ENCODE measurements at places on chromosomes 4 and X. TPM values are rescaled to one million over a fixed set of nuclear protein-coding genes. Genes with fewer than 3 reads are reported as not detected.

SORBS2 gene
- not detected for total RNA-seq

GPAT3 gene
- total RNA-seq: 6.1 TPM

C4orf54 gene
- not detected for total RNA-seq

ING2 gene
- total RNA-seq: 11.7 TPM

RFC1 gene
- total RNA-seq: 54.6 TPM

VCX3A gene
- not detected for total RNA-seq

SCFD2 gene
- total RNA-seq: 14.8 TPM

TRIM61 gene
- total RNA-seq: 2.1 TPM

HSD17B13 gene
- 1.5 TPM for total RNA-seq

- DNase-seq: no peak
- no peak overlapping the region for H3K27ac ChIP-seq
- no peak overlapping the region for H3K4me3 ChIP-seq
- H3K36me3 ChIP-seq: no peaks in the 10 kb centered on the region
- peaks cover 44% of the 10 kb centered on the region for H3K27me3 ChIP-seq
Measured at GRCh38 chr4:18069810-18070209, 48.3 kb upstream of the LCORL start.

DNA sequence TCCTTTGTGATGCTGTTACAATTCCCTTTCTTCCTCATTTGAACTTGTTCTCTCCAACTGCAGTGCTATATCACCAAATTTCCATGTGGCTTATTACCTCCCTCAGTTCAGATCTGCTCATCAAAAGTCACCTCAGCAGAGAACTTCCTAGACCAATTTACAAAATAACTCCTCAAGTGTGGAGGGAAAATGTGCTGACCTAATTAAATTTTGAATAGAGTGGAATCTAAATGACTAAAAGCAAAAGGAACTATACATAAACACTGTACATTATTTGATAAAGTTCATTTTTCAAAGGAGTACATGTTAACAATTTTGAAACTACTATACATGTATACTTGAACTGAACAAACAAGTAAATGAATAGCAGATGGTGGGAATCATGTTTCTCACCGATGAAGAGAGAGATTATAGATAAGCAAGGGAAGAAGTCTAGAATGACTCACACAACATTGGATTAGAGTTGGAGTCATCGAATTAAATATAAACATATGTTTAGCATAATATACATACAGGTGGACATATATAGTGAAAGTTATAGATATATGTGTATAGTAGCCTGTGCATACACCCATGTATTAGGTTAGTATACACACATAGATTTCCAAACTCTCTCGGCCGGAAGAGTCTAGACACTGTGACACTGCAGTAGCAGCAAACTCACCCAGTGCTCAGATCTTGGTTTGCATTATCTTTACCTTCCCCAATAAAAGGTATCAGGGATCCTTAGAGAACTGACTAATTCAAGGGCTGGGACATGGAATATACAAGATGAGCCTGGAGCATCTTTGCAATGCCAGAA lies 318.7 kb downstream of the PCDH18 start:
- H3K4me3 ChIP-seq: no peak overlapping the region
- no peak for DNase-seq
- no peaks in the 10 kb centered on the region for H3K27me3 ChIP-seq
- no peaks in the 10 kb centered on the region for H3K36me3 ChIP-seq
- H3K27ac ChIP-seq: no peak overlapping the region

DNA sequence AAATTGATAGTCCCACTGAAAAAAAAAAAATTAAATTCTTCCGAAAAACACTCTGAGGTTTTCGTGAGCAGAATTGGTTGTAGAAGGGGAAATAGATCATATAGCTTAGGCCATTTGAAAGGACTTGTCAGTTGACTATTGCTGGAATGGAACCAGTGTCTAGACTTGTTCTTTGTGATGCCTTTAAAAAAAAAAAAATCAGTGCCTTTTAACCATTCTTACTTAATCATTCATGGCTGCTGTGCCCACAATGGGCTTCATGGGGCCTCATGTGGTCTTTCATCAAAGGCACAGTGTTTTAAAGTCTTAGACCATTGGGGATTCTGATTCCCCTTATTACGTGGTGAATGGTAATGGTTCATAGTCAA lies 139.3 kb downstream of the AFF1 start:
- peaks cover 36% of the 10 kb centered on the region for H3K4me1 ChIP-seq
- H3K36me3 ChIP-seq: no peaks in the 10 kb centered on the region
- H3K27me3 ChIP-seq: no peaks in the 10 kb centered on the region

- H3K4me1 ChIP-seq: no peaks in the 10 kb centered on the region
- H3K36me3 ChIP-seq: no peaks in the 10 kb centered on the region
- no peak overlapping the region for H3K27ac ChIP-seq
- no peaks in the 10 kb centered on the region for H3K27me3 ChIP-seq
- no peak for DNase-seq
Measured at GRCh38 chr4:98222306-98222705, 38.9 kb upstream of the RAP1GDS1 start.

GRCh38 chr4:6372649-6373525 lies 99.5 kb downstream of the PPP2R2C start:
- peaks cover 13% of the 10 kb centered on the region for H3K27me3 ChIP-seq
- no peaks in the 10 kb centered on the region for H3K36me3 ChIP-seq
- H3K4me1 ChIP-seq: no peaks in the 10 kb centered on the region
- DNase-seq: no peak
- no peak overlapping the region for H3K27ac ChIP-seq

DNA sequence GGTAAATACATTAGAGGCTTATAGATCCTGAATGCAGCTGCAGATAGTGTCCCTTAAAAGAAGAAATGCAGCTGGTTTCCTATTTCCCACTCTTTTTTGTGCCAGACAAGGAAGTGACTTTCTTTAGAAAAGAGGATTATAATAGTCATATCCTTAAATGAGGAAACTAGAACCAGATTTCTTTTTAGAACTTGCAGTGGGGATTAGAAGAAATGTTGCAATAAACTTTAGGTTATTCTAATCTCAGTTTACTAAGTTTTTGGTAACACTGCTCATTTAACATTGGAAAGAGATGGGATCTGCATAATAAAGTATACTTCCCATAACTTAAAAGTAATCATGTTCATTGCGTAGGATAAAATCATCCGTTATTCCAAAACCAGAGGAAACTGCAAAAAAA lies 101.9 kb downstream of the SLIT2 start:
- DNase-seq: no peak
- H3K27me3 ChIP-seq: no peaks in the 10 kb centered on the region
- H3K36me3 ChIP-seq: no peaks in the 10 kb centered on the region
- no peaks in the 10 kb centered on the region for H3K4me1 ChIP-seq

DNA sequence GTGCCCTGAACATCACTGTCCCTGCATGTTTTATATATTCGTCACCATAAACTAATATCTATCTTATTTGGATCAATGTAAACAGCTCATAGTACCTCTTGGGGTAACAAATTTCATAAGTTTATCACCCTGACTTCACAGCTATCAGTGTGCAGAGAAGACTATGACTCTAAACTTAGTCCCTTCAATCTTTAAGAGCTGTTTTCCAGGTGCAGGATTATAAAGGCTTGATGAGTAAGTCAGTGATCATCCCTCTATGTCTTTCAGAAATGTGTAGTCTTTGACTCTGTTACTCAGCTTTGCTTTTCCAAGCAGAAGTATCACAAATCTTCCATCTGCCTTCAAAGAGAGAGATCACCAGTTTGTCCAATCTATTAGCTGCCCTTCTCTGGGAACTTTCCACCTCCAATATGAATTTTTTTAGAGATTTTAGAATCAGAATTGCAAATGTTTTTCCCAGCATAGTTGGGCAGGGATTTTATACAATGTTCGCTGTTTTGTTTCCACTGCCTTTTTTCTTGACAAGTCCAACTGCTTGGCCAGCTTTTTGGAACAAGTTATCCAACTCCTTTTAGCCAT lies 45.1 kb upstream of the TSPAN7 start:
- no peaks in the 10 kb centered on the region for H3K4me1 ChIP-seq
- H3K4me3 ChIP-seq: no peak overlapping the region
- no peaks in the 10 kb centered on the region for H3K36me3 ChIP-seq
- H3K27me3 ChIP-seq: no peaks in the 10 kb centered on the region

DNA sequence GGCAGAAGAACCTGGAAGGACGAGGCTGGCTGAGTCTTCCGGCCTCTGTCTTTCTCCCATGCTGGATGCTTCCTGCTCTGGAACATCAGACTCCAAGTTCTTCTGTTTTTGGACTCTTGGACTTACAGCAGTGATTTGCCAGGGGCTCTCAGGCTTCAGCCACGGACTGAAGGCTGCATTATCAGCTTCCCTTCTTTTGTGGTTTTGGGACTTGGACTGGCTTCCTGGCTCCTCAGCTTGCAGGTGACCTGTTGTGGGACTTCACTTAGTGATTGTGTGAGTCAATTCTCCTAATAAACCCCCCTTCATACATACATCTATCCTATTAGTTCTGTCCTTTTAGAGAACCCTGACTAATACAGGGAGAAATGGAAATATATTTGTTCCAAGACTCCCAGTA lies 265.8 kb downstream of the PCDH18 start:
- no peaks in the 10 kb centered on the region for H3K27me3 ChIP-seq
- no peak for DNase-seq
- no peak overlapping the region for H3K4me3 ChIP-seq
- H3K4me1 ChIP-seq: no peaks in the 10 kb centered on the region

- no peak overlapping the region for H3K27ac ChIP-seq
- no peaks in the 10 kb centered on the region for H3K27me3 ChIP-seq
Measured at GRCh38 chr4:156778606-156779005, 193.0 kb downstream of the PDGFC start.

DNA sequence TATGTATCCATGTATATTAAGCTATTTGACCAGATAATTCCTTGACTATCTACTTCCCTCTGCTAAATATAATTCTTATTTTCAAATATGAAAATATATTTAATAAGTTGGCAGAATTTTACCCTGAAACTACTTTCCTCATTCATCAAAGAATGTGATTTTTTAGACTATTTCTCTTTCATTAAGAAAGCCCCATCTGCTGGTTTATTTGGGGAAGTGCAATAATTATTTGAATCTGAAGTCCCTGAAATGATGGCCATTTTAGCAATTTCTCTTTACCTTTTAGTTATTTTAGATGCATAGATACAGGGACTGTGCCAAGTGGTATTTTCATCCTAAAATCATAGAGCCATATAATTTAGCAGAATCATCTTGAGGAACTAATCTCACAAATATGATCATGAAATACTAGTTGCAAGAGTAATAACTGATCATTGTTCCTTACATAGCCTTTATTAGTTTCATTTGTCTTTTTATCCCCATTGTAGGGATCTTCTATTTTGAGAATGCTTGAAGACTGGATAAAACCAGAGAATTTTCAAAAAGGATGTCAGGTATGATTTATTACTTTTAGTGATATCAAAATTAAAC lies 39.0 kb downstream of the ENPEP start:
- H3K36me3 ChIP-seq: no peaks in the 10 kb centered on the region
- peak overlapping the region; percentile 89 for H3K4me3 ChIP-seq
- peaks cover 2% of the 10 kb centered on the region for H3K27me3 ChIP-seq
- H3K4me1 ChIP-seq: peaks cover 5% of the 10 kb centered on the region

DNA sequence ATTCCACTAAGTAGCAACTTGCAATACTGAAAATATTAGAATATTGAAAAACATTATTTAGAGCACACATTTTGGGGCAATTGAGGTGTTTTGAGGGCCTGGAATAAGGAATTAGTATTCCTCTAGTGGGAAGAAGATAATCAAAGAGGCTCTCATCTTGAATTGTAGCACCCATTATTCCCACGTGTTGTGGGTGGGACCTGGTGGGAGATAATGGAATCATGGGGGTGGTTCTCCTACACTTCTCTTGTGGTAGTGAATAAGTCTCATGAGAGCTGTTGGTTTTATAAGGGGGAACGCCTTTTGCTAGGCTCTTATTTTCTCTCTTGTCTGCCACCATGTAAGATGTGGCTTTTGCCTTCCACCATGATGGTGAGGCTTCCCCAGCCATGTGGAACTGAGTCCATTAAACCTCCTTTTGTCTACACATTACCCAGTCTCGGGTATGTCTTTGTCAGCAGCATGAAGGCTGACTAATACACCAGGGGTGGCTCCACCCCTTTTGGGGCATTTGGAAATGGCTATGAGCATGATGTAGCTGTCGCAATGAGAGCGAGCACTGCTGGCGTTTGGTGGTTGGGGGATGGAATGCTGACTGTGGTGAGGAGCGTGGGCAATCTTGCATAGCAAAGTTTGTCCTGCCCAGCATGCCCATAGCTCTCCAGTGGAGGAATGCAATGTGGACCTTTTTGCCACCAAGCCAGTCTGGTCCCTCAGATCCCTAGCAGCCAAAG lies 308.2 kb downstream of the FRMPD4 start:
- peaks cover 4% of the 10 kb centered on the region for H3K27me3 ChIP-seq
- no peak for DNase-seq
- no peak overlapping the region for H3K4me3 ChIP-seq
- no peaks in the 10 kb centered on the region for H3K4me1 ChIP-seq
- H3K27ac ChIP-seq: no peak overlapping the region

DNA sequence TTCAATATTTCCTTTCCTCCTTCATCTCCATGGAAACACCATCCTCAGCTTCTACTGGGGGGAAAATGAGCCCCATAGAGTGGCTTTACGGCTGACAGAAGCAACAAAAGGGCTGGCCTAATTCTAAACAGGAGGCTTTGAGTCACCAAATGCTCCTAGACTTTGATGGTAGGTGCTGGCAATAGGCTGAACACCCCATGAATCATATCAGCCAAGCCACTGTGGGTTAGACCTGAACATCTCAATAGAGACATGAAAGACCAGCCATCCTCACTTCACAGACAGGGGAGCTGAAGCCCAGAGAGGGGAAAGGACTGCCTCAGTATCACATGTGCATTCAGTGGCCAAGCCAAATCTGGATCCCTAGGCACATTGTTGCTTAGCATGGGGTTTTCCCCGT lies 107.6 kb downstream of the AMER1 start:
- no peak overlapping the region for H3K4me3 ChIP-seq
- no peaks in the 10 kb centered on the region for H3K36me3 ChIP-seq
- H3K4me1 ChIP-seq: no peaks in the 10 kb centered on the region
- DNase-seq: no peak
- H3K27me3 ChIP-seq: no peaks in the 10 kb centered on the region

GRCh38 chr4:46886711-46887110 lies 22.3 kb downstream of the COX7B2 start:
- no peak for DNase-seq
- H3K36me3 ChIP-seq: no peaks in the 10 kb centered on the region
- no peaks in the 10 kb centered on the region for H3K27me3 ChIP-seq
- no peak overlapping the region for H3K27ac ChIP-seq

DNA sequence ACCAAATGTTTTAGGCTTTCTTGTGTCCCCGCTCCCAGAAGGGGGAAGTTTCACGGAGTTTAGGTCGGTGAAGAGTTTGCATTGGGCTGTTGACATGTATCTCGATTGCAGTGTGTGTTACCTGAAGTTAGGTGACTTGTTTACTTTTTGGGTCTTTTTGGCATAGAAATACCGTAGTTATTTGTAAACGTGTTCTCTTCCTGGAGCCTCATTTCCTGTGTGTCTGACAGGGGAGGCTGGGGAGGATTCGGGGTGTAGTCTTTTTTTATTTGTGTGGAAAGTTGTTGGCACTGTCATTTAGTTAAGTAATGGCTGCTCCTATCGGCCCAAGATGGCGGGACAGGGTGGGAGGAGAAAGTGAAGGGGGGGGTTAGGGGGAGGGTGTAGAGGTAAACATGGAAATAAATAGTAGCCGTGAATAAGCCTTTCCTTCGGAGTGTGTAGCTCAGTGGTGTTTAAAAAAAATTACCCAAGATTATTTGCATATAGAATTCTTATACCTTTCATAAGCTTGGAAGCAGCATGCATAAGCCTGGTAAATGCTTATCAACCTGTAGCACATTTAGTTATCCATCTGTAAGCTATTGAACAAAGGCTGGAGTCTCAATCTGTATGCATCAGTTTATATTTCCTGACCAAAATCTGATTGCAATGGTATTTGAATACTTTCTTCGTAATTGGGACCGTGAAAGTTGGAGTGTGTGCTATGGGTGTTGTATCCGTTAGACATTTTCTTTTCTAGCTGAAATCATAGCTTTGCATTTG lies 1.6 kb downstream of the KDM6A start:
- H3K4me3 ChIP-seq: peak overlapping the region; percentile 97
- no peak for DNase-seq
- peak overlapping the region; percentile 99 for H3K27ac ChIP-seq

All from naive thymus-derived CD8-positive, alpha-beta T cell (primary cell).